ENCODE measurements at places on chromosomes 2 and 18.

GRCh38 chr2:197800091-197800490 is 4.3 kb upstream of the PLCL1 start:
- no peak for DNase-seq

- peak; percentile 76 for DNase-seq
These were observed 138.2 kb downstream of the VAPA start for GRCh38 chr18:10051877-10052631.

DNA sequence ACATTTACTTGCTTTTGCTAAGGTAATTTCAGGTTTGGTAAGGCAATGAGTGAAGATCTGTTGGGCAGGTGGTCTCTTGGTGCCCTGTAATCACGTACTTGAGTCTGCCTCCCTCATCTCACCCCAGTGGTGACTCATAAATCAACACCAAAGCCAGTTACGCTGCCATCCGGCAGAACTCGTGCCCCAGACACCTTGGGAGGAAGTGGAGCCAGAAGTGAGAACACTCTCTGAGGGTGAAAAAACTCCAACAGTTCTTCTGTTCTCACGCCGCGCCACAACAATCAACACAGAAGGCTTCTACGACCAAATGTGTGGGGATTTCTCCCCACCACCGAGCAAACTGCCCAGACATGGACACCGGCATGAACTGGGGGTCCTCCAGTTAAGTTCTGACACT is 206.2 kb downstream of the ARL4C start:
- no peak for DNase-seq

DNA sequence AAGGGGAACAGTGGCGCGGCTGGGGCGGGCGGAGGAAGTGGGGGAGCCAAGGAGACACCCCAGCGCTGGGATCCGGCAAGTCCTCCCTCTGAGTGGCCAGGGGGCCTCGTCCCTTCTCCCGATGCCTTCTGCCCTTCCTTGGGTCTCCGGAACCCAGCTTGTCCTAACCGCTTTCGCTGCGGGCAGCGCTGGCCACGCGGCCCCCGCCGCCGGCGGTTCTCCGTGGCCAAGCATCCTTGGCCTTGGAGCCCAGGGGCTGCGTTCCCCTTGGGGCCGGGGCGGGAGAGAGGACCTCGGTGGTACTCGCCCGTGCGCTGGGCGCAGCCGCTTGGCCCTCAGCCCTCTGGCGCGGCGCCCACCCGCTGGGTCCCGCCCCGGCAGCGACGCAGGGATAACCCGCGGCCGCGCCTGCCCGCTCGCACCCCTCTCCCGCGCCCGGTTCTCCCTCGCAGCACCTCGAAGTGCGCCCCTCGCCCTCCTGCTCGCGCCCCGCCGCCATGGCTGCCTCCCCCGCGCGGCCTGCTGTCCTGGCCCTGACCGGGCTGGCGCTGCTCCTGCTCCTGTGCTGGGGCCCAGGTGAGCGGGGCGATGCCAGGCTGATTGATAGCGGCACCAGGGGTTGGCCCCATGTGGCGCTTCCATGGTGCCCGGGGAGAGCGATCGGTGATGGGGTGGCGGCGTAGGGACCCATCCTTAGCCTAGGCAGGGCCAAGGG is 128.7 kb downstream of the UXS1 start:
- DNase-seq: no peak

GRCh38 chr2:182368996-182369395 is 57.8 kb downstream of the PDE1A start:
- DNase-seq: no peak

- no peak for DNase-seq
These were observed 34.1 kb downstream of the AGAP1 start for GRCh38 chr2:235527806-235528469.

GRCh38 chr18:35355140-35355618 is 11.0 kb upstream of the ZNF24 start:
- DNase-seq: peak; percentile 64

GRCh38 chr2:219220652-219221402 is 2.1 kb upstream of the ABCB6 start:
- no peak for DNase-seq

DNA sequence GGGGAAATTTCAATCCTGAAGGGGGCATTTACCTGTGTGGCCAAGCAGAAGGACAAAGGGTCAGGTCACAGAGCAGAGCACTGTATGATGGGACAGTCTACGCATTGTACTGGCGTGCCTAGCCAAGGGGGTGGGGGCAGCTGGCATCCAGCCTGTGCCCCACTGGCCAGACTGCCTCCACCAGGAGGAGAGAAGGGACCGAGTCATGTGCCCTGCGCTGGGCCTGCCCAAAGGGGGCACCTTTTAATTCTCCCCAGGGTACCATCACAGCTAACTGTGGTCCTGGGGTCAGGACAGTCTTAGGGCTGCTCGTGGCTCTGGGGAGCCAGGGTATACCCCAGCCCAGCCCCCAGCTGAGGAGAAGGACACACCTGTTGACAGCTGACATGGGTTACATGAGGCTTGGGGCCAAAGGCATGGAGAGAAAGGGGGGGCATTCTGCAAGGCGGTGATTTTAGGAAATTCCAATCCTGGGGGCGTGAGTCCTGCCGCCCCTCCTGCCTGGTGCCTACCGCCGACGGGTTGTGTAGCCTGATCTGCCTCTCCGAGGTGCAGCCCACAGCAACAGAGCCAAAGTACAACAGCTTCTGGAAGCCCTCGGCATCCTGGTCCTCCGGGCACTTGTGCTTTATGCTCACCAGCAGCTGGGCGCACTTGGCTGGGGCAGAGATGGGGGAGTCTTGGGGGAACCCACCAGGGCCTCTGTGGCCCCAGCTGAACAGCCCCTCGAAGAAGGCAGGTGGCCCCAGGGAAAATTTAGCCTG is 11.0 kb downstream of the CFAP65 start:
- no peak for DNase-seq

DNA sequence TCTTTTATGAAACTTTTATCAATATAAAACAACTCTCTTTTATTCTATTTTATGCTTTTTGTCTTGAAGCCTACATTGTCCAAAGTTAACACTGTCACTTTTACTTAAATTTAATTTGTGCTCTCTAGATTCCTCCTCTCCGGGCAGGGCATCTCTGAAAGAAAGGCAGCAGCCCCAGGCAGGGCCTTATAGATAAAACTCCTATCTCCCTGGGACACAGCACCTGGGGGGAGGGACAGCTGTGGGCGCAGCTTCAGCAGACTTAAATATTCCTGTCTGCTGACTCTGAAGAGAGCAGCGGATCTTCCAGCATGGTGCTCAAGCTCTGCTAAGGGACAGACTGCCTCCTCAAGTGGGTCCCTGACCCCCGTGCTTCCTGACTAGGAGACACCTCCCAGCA is 447.7 kb upstream of the FANCL start:
- DNase-seq: no peak

DNA sequence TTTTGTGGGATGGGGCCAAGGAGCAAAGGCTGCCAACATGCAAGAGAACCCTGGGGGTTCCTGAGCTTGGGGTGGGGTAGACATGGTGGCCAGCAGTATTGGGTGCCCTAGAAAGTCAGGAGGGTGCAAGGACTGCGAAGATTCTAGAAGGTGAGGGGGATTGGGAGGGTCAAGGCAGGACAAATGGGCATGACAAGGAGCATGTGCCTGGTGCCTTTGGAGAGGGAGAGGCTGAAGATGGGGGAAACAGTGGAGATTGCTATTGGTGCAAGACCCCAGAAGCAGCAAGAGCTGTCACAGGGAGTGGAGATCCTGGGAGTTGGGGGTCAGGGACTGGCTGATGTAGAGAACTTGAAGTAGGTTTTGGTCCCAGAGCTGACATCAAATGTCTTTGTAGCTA is 7.5 kb downstream of the B3GNT2 start:
- DNase-seq: no peak

GRCh38 chr18:22691946-22692710 is 241.0 kb upstream of the RBBP8 start:
- DNase-seq: peak; percentile 92

DNA sequence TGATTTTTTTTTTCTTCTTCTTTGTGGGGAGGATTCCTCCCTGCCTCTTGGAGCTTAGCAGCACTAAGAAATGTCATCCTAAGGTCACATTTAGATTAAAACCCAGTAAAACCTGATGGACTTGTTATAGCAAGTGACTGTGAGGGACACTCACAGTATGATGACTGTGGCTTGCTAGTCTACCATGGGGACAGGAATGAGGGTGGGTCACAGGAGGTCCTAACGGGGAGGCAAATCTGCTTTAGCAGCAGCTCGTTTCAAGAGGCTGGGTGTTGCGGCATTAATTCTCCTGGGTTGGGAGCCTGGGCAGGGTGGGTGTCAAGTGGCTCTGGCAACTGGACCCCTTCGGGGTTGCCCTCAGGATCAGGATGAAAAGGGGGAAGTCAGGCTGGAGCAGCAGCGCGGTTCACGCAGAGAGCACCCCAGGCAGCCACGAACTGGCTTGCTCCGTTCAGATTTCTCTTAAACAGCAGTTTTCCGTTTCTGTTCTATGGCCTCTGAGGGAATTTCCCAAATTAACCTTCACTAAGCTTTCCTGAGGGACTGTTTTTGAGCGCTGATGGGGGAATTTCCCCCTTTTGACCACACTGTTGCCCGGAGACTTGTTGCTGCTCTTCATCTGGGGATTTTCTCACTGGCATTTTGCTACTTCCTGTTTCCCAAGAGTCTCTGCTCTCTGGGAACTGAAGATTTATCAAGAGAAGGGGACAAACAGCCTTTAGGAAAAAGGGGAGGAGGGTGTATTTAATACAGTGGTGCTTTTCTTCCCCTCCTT is 59.8 kb upstream of the PELI1 start:
- DNase-seq: no peak

DNA sequence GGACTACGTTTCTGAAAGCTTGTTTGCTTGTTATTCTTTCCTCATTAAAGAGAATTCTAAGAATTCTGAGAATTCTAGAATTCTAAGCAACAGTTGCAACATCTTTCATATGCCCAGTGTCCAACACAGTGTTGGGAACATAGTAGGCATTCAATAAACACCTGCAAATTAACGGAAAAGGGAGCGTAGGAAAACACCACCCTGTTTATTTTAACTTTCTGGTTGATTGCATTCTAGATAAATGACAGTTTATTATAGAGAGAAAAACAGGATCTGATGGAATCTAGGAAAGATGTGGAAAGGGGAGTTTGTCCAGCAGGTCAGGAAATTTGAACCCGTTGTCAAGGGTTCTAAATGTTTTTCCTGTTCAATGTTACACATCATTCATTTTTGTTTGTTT is 24.2 kb upstream of the EFEMP1 start:
- DNase-seq: no peak

DNA sequence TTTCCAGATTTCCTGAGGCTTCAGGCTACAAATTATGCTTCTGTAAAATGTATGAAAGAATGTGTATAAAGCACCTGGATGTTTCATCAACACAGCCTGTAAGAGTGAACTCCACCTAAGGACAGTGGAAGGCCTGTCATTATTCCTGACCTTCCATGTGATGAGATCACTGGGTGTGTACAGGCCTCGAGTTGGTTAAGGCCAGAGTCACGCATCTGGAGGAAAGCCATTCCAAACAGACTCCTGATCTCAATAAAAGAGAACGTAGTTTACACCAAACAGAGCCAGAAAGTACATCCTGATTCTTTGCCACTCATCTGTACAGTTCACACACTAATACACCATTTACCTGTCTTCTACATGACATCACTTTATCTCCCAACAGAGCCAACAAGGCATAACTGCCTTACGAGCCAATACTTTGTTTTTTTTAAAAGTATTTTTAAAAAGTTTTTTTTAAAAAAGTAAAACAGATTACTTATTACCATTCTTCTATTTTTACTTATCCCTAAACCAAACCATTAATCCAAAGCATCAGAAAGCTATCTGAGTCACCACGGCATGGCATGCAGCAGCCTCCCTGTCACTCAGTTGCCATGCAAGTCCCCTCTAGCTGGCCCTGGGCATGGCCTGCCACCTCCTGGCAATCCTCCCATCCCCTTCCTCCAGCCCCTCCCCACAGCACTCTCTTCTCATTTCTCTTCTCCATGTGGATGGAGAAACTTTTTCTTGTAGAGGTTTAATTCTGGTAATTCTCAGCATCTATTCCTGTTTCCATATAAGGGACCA is 78.8 kb upstream of the TFCP2L1 start:
- DNase-seq: peak; percentile 54

GRCh38 chr18:50405582-50406271 is 30.9 kb downstream of the SKA1 start:
- DNase-seq: no peak

GRCh38 chr2:105379741-105380186 is 19.1 kb downstream of the FHL2 start:
- no peak for DNase-seq

DNA sequence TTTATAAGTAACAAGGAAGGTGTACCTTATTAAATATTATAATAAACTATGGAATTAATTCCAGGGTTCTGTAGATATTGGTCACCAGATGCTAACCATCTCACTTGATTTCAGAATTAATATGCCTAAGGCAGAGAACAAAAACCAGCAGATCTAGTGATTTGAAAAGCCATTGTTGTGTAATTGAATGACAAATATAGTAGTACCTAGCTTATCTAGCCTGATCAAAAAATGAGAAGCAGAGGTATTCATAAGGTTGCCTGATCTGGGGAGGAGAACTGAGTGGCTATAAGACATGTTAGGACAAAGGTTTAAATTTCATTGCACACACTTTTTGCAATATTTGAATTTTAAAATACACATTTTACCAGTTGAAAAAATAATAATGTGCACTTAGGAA is 132.0 kb upstream of the UBE2E3 start:
- DNase-seq: no peak

GRCh38 chr2:216911886-216912285 is 52.0 kb upstream of the TNP1 start:
- DNase-seq: no peak

DNA sequence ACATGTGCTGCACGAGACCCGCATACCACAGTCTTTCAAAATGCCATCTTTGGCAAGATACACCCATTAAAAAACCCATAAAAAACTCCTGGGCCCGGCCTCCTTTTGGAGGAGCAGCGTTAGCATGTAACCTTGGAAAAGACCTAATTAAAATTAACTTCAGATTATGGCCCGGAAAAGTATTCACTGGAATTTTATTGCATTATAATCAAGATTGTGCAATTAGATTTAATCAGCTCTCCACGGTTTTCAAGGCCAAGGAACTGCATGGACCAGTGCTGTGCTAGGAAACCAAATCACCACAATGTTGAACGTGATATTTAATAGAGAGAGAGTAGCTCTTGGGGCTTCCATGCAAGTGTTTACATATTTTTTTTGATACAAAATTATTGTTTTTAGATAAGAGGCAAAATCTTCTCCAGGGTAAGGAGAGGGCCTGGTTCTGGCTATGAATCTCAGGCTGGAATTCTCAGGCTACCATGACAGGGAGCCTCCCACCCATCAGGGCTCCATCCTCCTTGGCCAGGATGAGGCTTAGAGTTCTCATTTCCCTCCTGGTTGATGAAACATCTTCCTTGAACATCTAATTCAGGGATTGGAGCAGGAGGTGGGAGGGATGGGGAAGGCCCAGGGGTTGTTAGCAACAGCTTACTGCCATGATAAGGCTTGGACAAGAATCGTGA is 82.0 kb upstream of the TTC39C start:
- DNase-seq: no peak

- DNase-seq: no peak
These were observed 97.6 kb downstream of the CTIF start for GRCh38 chr18:48636436-48636835.

- no peak for DNase-seq
These were observed 16.4 kb downstream of the CDCA7 start for GRCh38 chr2:173371023-173371422.
